ENCODE measurements at places on chromosomes 1 and 21. TPM values are rescaled to one million over a fixed set of nuclear protein-coding genes. Genes with fewer than 3 reads are reported as not detected.

DNA sequence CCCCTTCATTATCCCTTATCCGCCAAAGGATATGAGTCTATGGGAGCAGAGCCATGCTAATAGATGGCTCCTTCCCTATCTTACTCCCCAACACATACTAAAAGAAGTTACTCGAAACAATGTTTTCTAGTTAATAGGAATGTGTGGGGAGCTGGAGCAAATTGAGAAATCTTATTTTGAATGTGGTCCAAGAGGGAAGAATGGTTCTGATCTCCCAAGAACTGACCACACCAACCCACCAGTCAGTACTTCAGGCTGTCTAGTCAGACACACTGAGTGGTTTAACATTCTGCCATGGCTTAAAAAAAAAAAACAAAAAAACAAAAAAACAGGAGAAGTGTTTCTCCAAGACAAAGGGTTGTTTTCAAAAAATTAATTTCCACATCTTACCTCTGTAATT is 31.5 kb upstream of the DNASE2B start:
- no peak for DNase-seq

DNA sequence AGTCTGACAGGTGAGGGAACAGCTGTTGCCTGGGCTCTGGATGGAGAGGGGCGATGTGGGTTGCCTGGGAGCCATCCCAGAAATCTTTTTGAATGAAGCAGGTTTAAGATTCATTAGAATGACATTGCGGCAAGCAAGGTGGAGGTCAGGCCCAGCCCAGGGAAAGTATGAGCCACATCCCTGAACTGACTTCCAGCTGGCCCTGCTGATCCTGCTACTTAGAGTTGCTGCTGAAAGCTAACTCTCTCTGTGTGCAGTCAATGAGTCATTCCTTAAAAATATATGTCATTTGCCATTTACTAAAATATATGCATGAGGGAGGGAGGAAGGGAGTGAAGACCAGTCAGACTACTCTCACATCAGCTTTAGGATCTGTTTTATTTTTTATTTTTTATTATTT is 54.3 kb upstream of the RAB3GAP2 start:
- no peak for DNase-seq

DNA sequence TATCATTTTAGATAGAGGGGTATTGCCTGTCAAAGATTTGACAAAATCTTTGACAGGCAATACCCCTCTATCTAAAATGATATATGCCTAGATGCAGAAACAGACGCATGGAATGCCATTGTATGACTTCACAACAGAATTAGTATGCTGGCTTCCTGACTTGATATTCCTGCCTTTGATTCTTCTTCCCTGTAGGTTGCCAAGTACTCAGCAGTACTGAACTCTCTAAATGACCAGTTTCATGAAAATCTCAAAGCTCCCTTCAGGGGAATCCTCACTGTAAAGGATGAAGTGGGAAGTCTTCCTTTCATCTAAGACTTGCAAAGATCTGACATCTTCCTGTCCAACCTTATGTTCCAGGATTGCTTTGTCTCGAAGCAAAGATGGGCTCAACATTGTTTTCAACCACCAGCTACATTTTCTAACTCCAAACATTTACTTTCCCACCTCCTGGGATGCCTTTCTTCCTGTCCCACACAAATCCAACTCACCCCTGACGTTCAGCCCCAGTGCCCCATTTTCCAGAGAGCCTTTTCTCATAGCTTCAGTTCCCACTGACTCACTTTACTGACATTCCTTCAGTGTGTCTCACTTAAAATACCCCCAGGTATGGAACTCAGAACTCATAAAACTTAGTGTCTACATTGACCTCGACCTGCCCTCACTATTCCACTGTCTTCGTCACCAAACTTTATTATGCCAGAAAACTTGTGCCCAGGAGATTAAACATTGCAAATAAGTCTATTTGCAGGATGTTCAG is 67.3 kb upstream of the KCNJ6 start:
- DNase-seq: no peak

- DNase-seq: no peak
Observed at GRCh38 chr1:21174230-21174629, 2.5 kb downstream of the EIF4G3 start.

DNA sequence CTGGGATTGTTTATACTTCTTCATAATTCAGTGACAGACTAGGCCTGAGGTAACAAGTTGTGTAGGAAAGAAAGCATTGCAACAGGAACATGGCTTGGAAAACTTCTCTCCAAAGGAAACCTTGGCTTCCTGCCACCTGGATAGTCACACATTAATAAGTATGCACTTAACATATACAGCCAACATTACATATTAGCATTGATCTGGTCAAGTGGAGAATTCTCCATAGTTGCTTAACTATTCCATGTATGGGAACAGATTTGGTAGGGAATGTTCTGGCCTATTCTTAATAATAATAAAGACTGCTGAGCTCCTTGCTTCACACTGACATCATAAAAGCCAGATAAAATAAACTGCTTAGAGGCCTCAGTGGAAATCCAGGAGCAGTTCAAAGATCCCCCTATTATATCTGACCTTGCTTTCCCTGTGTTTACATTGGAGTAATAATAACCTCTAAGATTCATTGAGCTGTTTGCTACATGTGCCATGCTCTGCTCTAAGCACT is 27.2 kb upstream of the NFIA start:
- DNase-seq: no peak

DNA sequence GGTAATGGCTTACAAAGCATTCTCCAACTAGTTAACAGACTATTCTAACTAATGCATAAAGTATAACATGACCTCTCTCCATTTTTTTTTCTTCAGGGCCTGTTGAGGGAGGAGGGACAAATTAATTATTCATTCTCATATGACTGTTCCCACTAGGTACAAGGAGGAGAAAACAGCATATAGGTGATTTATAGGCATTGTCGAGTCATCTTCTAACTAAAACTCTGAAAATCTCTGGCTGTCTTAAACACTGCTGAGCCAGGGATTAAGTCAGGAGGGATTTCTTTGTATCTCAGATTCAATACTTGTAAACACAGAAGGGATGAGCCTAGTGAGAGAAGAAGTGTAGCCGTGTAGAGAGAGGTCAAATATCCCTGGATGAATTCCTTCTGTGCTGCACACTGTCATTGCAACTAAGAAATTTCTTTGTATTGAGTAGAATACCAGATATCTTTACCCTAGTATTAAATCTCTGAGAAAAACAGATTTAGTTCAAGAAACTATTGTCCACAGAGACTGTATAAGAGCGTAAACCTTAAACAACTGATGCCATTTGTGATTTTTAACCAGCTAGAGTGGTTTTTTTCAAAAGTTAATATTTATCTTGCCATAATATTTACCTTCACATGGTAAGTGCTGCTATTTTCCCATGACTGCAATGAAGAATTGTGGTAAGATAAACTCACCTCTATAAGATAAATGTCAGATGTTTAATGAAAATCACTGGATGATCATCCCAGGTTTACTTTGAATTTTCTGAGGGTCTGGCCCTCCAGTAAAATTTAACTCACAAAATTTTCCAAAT is 465.3 kb downstream of the RWDD3 start:
- DNase-seq: no peak

GRCh38 chr1:31505911-31506497 is 70.3 kb upstream of the TINAGL1 start:
- no peak for DNase-seq

- no peak for DNase-seq
Observed at GRCh38 chr1:203405703-203406438, 54.9 kb upstream of the FMOD start.

DNA sequence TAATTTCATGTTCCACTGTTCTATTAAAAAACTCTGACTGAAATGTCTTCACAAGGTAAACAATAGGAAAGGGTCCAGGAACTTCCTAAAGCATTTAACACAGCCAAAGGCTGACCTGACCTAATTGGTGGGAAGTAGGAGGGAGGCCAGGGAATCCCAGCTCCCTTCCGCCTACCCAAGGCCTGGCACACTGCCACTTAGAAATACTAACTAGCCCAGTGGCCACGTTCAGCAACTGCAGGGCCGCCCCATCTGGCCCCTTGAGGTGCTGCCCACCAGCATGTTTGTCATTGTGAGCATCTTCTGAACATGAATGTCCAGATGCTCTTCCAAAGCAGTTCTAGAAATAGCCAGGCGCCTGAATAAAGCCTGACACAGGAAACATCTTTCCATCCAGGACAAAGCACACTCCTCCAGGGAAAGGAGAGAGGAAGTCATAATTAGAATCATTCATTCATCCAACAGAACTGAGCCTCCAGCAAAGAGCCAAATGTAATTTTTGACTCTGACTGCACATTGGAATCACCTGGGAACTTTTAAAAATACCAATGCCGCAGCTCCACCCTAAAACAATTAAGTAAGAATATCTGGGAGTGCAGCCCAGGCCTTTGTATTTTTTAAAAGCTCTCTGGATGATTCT is 44.6 kb upstream of the BCL9 start:
- DNase-seq: no peak

- DNase-seq: no peak
Observed at GRCh38 chr1:214021321-214021720, 33.5 kb downstream of the PROX1 start.

RGSL1 gene
- not detected for total RNA-seq

FMN2 gene
- not detected for total RNA-seq

XKR8 gene
- total RNA-seq: 4.6 TPM

EXO5 gene
- 4.4 TPM for total RNA-seq

LIN9 gene
- 2.5 TPM for total RNA-seq

ADAMTS4 gene
- 0.31 TPM for total RNA-seq
